ENCODE measurements at places on chromosomes 13 and 19.

GRCh38 chr13:112441779-112442310, 65.7 kb downstream of the SPACA7 start:
- DNase-seq: no peak

GRCh38 chr19:10471909-10472308, 31.2 kb downstream of the KEAP1 start:
- no peak for DNase-seq

DNA sequence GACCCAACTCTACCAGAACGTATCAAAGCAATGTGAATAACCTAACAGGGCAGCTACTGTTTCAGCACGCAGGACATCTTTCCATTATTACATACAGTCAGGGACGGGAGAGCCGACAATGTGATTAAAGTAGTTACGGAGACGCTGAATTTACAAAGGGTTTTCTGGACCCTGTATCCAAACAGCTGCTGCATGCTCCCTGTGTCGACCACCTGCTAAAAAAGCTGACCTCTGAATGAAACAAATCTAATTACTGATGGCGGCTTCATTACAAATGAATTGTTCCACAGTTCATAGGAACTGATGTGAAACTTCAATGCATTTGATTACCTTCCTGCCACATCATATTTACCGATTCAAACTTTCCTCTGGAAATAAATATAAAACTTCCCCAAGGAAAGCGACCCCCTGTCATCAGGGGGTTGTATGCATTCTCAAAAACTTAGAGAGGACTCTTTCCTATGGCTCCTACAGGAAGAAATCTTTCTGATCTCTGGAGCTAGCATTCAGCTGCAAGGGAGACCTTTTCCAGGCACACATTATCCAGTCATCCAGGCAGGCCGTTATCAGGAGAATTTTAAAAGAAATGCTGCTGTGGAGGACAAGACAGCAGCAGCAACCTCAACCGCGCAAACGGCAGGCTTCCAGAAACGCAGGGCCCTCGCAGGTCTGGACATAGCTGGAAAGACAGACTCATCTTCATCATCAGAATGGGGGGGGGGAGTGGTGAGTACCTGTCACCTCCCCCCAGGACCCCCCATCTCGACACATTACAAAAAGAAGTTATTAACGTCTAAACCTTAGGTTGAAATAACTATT, 3.1 kb downstream of the EFNB2 start:
- DNase-seq: no peak

GRCh38 chr19:47176071-47176626, 45.5 kb downstream of the SAE1 start:
- no peak for DNase-seq

DNA sequence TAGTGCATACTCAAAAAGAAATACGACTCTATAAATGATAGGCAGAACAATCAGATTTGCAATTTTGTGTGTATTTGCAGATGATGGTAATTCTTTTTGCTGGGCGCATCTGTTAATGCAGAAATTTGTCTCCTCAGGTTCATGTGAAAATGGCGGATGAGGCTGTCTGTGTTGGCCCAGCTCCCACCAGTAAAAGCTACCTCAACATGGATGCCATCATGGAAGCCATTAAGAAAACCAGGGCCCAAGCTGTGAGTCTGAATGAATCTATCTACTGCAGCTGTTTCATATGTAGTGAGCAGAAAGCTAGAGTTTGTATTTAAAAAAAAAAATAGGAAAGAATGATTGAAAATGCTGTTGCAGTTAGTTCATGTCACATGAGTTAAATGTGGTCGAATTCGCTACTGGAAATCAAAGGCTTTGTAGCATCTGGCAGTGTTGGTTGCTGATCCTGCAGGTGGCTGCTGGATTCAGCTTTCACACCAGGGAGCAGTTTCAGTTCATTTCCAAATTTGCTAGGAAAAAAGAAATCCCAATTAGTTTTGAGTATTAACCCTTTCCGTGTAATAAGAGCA, 66.0 kb downstream of the PCCA start:
- DNase-seq: no peak

GRCh38 chr19:41930926-41931592, 2.8 kb upstream of the ERFL start:
- DNase-seq: no peak

Measured in type B pancreatic cell (in vitro differentiated cells).